ENCODE measurements at places on chromosomes 6 and 20.

- peak; percentile 90 for DNase-seq
Measured at GRCh38 chr6:41683523-41684310, 45.4 kb downstream of the MDFI start.

DNA sequence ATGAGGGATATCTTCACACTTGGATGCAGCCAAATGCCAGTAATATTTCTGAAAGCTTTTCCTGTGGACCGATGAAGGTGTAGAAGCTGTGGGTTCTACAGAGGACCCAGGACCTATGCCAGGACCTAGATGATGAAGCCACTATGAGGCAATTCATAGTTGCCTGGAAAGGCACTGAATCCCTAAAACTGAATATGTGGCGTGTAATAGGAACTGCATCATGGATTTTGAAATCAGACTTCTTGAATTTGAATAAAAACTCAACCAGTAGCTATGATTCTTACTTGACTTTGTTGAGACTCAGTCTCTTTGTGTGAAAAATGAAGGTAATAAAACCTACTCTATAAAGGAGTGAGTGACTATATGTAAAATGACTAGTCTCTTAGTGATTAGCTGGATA is 89.9 kb upstream of the SGK1 start:
- DNase-seq: no peak

DNA sequence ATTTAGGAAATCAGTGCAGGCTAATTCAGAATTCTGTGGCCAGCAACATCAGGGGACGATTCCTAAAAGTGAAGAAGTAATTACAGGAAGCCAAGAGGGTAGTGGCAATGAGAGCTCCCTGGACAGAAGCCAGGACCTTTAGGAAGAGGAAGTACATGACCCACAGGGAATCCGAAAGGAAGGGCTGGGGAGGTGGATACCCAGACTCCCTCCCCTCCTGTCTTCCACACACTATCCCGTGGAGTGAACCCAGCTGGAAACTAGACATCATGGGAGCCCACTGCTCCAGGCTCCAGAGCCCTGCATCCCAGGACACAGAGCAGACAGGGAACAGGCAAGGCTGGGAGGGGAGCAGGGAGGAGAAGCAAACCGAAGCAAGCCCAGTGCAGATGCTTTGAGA is 83.0 kb downstream of the SNX5 start:
- no peak for DNase-seq

GRCh38 chr6:107668743-107669474 is 155.2 kb downstream of the SCML4 start:
- DNase-seq: no peak

GRCh38 chr20:61123751-61124368 is 128.2 kb upstream of the CDH4 start:
- no peak for DNase-seq

- no peak for DNase-seq
Measured at GRCh38 chr6:90578894-90579549, 7.8 kb downstream of the MAP3K7 start.

DNA sequence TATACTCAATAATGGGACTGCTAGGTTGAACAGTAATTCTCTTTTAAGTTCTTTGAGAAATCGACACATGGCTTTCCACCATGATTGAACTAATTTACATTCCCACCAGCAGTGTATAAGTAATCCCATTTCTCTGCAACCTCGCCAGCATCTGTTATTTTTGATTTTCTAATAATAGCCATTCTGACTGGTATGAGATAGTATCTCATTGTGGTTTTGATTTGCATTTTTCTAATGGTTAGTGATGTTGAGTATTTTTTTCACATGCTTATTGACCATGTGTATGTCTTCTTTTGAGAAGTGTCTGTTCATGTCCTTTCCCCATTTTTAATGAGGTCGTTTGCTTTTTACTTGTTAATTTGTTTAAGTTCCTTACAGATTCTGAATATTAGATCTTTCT is 66.5 kb downstream of the STK4 start:
- no peak for DNase-seq

- DNase-seq: no peak
Measured at GRCh38 chr6:56299916-56300315, 52.5 kb upstream of the COL21A1 start.

DNA sequence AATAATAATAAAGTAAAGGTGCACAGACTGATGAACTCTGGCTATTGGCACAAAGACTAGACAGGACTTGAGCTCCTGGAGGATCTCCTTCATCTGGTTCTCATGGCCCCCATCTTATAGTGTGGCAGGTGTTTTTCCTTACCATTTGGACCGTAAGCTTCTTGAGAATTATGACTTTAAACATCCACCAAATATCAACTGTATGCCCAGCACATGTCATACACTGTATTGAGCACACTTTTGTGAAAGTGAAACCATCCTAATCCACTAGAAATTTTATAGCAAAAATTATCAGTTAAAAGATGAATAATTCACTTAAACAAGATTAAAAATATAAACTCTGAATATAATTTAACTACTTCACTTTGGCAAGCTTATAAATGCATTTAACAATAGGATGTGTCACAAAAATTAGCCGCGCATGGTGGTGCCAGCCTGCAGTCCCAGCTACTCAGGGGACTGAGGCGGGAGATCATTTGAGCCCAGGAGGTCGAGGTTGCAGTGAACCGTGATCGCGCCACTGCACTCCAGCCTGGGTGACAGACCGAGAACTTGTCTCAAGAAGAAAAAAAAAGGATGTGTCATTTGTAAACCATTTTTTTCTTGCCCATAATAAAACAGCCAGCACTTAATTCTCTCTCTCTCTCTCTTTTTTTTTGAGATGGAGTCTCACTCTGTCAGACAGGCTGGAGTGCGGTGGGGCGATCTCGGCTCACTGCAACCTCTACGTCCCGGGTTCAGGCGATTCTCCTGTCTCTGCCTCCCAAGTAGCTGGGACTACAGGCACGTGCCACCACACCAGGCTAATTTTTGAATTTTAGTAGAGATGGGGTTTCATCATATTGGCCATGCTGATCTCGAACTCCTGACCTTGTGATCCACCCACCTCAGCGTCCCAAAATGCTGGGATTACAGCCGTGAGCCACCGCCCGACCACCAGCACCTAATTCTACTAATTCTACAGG is 9.1 kb downstream of the HIVEP2 start:
- no peak for DNase-seq

DNA sequence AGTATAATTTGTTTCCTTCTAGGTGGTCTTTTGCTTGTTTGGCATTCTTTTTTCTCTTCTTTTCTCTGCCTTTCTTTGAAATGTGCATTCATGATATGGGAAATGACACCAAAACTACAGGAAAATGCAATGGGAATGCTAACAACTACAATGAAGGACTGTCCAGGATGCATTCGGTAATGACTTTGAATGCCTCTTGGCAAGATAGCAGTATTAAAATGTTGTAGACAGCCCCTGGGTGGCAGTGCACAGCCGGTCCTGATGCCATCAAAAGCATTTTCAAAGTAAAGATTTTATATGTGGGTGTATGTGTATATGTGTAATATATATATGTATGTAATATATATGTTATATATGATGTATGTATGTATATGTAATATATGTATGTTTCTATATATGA is 218.8 kb upstream of the MMS22L start:
- DNase-seq: no peak

DNA sequence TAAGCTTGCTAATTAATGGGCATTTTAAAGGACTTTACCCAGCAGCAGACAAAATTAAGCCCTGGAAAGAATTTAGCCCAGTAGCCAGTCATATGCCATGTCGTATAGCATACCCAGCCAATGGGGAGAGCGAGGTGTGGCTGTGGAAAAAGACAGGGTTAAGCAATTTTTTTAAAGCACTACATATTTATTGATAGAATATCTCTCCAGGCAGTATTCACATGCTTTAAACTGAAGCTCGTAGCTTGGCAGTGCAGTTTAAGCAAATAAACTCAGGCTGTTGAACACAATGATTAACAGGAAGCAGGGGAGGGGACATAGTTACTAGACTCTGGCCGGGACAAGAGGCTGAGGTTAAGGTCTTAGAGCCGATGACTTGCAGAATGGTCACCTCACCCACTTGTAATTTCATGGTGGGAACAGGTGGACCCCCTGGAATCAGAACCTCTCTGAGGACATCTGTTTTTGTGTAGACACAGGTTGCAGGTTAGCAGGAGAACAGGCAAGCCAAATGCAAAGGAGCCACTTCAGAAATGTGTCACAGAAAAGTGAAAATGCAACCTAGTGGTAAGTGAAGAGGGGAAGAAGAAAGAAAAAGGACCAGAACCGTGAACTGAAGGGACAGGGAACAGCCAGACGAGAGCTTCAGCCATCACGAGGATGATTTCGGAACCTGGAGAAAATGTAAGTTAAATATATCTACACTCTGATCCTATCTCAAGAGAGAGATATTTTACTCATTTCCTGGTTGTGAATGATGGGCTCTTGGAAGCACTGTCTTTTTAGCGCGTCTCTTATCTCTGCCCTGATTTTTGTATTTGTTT is 7.2 kb downstream of the GCNT2 start:
- no peak for DNase-seq

DNA sequence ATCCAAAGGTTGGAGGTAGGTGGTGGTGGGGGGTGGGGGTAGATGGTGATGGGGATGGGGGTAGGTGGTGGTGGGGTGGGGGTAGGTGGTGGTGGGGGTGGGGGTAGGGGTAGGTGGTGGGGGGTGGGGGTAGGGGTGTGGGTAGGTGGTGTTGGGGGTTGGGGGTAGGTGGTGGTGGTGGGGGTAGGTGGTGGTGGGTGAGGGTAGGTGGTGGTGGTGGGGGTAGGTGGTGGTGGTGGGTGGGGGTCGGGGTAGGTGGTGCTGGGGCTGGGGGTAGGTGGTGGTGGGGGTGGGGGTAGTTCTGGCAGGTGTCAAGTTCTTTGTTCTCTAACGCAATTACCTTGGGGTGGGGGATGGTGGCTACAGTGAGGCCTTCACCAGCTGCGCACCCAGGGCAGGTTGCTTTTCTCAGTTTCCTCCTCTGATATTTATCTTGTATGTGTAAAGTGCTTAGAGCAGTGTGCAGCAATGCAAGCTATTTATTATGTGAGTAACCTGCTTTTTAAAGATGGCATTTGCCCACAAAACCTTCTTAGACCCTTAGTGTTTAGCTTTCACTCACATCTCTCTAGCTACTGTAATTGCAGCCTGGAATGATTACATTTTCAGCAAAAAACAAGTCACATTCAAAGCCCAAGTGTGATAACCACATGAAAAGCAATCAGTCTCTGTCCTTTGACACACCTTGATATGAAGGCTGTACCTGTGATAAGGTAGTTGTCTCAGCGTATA is 8.2 kb upstream of the CCDC167 start:
- no peak for DNase-seq

DNA sequence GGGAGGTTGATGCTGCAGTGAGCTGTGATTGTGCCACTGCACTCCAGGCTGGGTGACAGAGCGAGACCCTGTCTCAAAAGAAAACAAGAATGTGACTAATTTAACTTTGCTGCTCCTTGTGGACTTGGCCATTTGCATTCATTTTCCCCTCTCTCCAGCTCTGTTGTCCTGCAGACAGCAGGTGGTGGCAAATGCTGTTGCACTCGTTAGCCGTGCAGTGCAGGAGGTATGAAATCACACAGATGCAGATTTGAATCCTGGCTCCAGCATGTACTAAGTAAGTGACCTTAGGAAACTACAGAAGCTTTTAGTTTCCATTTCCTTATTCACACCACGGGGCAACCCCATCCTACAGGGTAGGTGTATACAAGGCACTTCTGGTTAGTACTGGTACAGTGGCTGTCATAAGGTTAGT is 9.6 kb upstream of the BEND3 start:
- no peak for DNase-seq

DNA sequence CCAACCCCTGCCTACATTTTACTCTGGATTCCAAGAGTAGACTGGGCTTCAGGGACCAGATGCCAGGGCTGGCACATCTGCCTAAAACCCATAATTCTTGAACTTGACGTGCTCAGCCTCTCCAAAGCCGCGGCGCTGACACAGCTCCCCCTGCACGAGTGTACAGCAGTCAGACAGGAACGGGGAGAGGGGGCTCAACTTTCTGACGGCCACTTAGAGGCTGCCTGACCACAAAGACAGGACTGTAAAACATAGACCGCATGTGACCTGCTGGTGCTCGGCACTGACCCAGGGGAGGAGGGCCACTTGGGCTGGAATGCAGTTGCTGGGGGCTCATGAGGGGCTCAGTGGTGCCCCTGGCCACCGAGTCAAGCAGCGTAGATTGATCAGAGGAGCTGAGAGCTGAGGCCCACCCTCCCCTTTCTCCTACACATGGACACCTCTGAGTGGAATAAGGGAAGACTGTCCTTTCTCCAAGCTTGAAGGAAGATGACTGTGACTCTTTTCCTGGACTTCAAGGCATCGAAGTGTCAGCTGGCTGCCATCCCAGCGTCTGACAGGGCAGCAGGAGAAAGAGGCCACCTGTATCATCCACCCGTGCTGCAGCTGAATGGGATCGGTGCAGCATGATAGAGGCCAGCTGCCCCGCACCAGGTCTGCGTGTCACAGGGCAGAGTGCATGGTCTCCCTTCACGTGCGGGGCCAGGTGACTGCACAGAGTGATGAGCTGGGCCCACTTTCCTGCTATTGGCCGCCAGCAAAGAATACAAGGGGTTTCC is 171.3 kb upstream of the AGPAT4 start:
- DNase-seq: no peak

DNA sequence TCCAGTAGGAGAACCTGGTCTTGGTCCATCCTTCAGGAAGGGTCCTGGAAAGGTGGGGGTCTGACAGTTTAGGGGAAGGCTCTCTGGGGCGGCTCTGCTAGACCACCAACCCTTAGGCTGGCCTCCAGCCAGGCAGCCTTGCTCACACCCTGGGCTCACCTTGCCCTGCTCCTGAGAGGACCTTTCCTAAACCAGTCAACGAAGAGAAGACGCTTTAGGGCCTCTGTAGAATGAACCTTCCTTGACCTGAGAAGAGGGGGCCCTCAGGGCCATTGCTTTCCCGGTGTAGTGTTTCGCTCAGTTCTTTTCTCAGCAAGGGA is 1.1 kb downstream of the CDC25B start:
- DNase-seq: no peak

DNA sequence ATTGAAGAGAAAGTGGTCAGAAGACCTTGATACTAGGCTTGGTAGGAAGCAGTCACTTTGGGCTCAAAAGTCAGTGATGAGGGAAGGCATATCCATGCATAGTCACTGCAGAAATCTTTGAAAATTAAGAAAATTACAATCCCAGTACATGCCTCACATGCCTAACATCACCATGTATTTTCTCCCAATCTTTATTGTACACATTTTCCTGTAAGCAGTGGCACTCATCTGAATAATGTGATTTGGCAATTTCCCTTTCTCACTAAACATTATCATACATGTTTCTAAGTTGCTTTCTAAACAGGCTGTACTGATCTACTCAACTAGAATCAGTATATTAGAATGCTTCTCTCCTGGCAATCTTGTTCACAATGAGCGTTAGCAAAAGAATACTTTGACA is 280.7 kb upstream of the SUPT3H start:
- DNase-seq: no peak

- no peak for DNase-seq
Measured at GRCh38 chr6:1627827-1628560, 18.3 kb downstream of the FOXC1 start.

DNA sequence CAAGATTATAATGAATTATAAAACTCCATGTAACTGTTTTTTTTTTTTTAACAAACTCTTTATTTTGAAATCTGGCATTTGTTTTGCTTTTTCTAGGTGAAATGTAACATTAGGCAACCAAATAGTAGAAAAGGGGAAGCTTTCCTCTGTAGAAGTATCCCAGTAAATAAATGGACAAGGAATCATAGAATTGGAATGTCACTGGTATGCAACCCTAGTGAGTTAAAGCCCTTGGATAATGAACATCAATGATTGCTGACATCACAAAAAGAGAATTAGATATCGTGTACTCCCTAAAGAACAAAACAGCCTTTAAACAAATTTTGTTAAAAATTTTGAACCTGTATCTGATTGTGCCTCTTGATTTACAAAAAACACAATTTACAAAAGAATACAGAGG is 93.9 kb upstream of the OGFRL1 start:
- DNase-seq: no peak

- DNase-seq: peak; percentile 95
Measured at GRCh38 chr6:32970413-32971241, 2.2 kb downstream of the BRD2 start.

Measured in sciatic nerve (tissue), 2 donors.